ENCODE measurements at places on chromosomes 1 and 21.

GRCh38 chr1:209675565-209676154 is 448 bp downstream of the G0S2 start:
- peak; percentile 33 for DNase-seq

- no peak for DNase-seq
Observed at GRCh38 chr1:62346886-62347285, 27.7 kb upstream of the KANK4 start.

DNA sequence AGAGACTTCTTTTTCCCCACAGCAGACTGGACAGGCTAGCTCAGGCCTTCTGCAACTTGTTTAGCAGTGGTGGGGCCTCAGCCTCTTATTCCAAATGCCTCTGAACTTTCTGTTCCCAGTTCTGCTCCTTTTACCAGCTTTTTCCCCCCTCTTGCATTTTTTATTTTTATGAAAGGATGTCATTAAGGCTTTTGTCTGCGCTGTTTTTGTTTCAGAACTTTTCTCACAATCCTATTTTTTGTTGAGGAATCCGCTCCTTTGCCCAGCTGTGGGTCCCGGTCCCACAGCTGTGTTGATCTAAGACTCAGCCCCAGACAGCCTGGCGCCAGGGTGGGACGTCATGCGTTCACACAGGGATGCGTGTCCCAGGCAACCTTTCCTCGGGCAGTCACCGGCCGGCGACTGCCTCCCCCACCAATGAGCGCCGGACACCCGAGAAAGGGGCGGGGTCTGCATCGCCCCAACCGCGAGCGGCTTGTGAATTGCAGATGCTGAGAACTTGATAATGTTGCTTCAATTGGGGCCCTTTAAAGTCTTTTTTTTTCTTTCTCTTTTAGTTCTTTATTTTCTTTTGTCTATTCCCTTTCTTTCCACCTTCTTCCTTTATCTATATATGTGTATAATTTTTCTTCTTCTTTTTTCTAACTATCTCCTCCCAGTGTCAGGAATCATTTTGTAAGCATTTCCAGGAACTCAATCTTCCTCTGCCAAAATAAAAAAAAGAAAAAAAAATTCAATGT is 3.0 kb upstream of the ID3 start:
- peak; percentile 99 for DNase-seq

DNA sequence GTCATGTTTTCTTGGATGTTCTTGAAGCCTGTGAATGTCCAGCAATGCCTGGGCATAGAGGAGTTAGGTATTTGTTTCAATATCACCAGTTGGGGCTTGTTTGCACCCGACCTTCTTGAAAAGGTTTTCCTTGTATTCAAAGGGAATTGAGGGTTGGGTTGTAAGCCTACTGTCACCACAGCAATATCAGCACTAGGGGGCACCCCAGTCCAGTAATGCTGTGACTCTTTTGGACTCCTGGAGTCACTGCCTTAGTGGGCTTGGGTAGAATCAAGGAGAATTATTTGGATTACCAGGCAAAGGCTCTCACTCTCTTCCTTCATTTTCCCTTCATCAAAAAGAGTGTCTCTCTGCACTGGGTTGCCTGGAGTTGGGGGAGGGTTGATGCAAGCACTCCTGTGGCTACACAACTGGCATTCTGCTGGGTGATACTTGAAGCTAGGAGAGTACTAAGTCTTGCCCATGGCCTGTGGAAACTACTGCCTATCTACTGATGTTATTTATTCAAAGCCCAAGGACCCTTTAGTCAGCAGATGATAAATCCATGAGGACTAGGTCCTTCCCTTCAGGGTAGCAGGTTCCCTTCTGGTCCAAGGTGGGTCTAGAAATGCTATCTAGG is 34.5 kb downstream of the OR10R2 start:
- DNase-seq: no peak

GRCh38 chr1:67723620-67724019 is 38.6 kb downstream of the GADD45A start:
- no peak for DNase-seq

DNA sequence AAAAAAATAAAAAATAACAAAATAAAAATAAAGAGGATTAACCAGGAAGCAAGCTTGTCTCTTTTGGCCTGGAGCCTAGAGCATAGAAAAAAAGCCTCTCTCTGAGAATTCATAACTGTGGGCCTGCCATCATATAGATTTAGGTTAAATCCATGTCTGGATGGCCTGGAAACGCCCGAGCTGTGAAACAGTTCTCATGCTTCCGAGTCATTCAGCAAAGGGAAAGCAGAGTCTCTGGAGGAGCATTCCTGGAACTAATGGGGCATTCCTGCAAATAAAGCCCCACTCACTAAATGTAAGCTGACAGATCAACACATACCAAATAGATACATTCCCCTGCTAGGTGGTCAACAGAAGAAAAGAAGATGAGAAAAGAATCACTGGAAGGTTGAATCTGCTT is 75.8 kb upstream of the GNG4 start:
- peak; percentile 43 for DNase-seq

GRCh38 chr1:224641030-224641429 is 24.9 kb downstream of the CNIH3 start:
- no peak for DNase-seq

DNA sequence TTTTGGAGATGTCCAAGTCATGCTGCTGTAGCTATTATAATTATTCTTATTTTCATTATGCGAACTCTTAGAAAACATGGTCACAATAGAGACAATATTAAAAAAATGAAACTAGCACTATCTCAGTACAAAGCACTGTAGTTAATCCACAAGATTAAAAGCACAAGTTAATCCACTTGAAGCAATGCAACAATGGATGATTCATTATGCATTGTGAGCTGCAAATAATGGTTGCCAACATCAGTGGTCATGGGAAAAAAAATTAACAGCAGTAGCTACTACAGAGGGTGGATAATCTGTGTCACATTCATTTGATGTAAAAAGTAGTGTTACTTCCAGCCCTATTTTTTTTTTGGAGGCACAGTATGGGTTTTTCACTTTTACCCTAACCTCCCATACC is 56.7 kb downstream of the DPT start:
- no peak for DNase-seq
